HCT116 (cell line): ENCODE measurements at places on chromosomes 5 and 9. TPM values are rescaled to one million over a fixed set of nuclear protein-coding genes. Genes with fewer than 3 reads are reported as not detected.

Gene OXCT1
- total RNA-seq: 28.1 TPM

Gene ZBTB43
- 15.4 TPM for total RNA-seq

Gene PCDHGA5
- 0.05 TPM for total RNA-seq

Gene TMEM215
- not detected for total RNA-seq

Gene PCDHA10
- 0.05 TPM for total RNA-seq

Gene PCDHB15
- total RNA-seq: 0.07 TPM

Gene ANKRD34B
- total RNA-seq: not detected

Gene SLC4A9
- 0.49 TPM for total RNA-seq

Gene CFAP90
- total RNA-seq: not detected

Gene PCDHGB4
- not detected for total RNA-seq
